ENCODE measurements at places on chromosomes 6 and 20. TPM values are rescaled to one million over a fixed set of nuclear protein-coding genes. Genes with fewer than 3 reads are reported as not detected.
A peak's percentile ranks its signal among the peaks of the same experiment; 100 is the strongest.

DNA sequence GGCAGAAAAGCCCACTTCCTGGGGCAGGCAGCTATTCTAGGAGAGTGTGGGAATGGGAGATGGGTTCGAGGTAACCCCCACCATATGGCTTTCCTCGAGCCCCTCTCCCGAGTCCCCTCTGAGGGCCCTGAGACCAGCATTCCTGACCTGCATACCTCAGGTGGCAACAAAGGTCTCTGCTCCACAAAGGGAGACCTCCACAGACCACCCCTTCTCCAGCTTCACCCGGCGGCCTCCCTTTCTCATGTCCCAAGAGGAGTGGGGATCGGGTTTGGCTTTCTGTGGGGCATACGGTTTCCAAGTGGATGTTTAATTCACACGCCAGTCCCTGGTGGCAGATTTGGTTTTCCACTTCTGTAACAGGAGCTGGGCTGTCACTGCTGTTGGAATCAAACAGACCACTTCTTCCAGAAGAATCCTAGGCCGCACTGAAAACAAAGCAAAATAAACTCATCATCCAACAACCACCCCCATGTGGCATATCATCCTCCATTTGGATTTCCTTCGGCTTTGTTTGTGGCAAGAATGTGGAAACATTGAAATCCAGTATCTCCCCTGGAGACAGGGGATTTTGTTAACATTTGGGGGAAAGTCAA lies 83.2 kb downstream of the DLL1 start:
- DNase-seq = no peak
- no peaks in the 10 kb centered on the region for H3K27me3 ChIP-seq
- H3K36me3 ChIP-seq = no peaks in the 10 kb centered on the region
- no peak overlapping the region for H3K27ac ChIP-seq

DNA sequence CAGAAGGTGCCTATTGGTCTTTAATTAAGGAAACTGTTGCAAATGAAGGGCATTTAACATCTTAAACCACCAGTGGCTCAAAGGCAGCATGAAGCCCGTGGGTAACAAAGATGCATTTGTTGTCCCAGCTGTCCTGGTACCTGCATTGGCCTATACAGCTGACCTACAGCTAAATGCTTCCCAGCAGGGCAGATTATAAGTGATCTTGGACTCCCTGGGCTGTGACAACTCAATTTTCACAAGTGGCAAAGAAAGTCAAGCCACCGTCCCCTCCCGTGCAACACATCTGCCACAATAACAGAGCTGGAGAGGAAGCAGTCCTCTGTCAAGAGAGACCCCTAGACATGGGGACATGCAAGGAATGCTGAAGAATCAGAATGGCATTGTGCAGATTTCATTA lies 31.5 kb upstream of the EDN3 start:
- no peak overlapping the region for H3K27ac ChIP-seq
- H3K4me3 ChIP-seq = no peak overlapping the region
- peaks cover 91% of the 10 kb centered on the region for H3K27me3 ChIP-seq

The SLC22A1 gene
- 10.2 TPM for total RNA-seq

The SULF2 gene
- total RNA-seq = 372 TPM

- no peak overlapping the region for H3K27ac ChIP-seq
- no peak overlapping the region for H3K4me3 ChIP-seq
- H3K36me3 ChIP-seq = no peaks in the 10 kb centered on the region
Measured at GRCh38 chr20:42484790-42485375, 704.8 kb downstream of the PTPRT start.

GRCh38 chr20:17062712-17063111 lies 164.1 kb upstream of the PCSK2 start:
- no peaks in the 10 kb centered on the region for H3K4me1 ChIP-seq
- H3K27ac ChIP-seq = no peak overlapping the region
- no peaks in the 10 kb centered on the region for H3K36me3 ChIP-seq
- peaks cover 14% of the 10 kb centered on the region for H3K27me3 ChIP-seq

GRCh38 chr6:73050706-73051105 lies 174.6 kb downstream of the KHDC1L start:
- H3K36me3 ChIP-seq = no peaks in the 10 kb centered on the region
- no peaks in the 10 kb centered on the region for H3K27me3 ChIP-seq
- no peak overlapping the region for H3K27ac ChIP-seq
- no peak overlapping the region for H3K4me3 ChIP-seq

GRCh38 chr6:32196682-32197616 lies 4.5 kb upstream of the GPSM3 start:
- no peaks in the 10 kb centered on the region for H3K36me3 ChIP-seq
- H3K4me3 ChIP-seq = peak overlapping the region; percentile 77
- peak overlapping the region; percentile 95 for H3K27ac ChIP-seq
- H3K4me1 ChIP-seq = peaks cover 28% of the 10 kb centered on the region
- no peak for DNase-seq

The UQCC2 gene
- 70.0 TPM for total RNA-seq

- no peak for DNase-seq
- H3K27me3 ChIP-seq = no peaks in the 10 kb centered on the region
- no peaks in the 10 kb centered on the region for H3K36me3 ChIP-seq
- H3K27ac ChIP-seq = no peak overlapping the region
- H3K4me3 ChIP-seq = no peak overlapping the region
Measured at GRCh38 chr20:62631336-62632308, 10.7 kb upstream of the SLCO4A1 start.

- H3K36me3 ChIP-seq = no peaks in the 10 kb centered on the region
- DNase-seq = no peak
- H3K4me3 ChIP-seq = no peak within 1 kb of the TSS
- H3K27me3 ChIP-seq = no peaks in the 10 kb centered on the region
Measured at GRCh38 chr20:38601216-38602184, at the start of gene ARHGAP40. Gene ARHGAP40, plus strand, starts transcription at chr20:38601809.

GRCh38 chr20:37994512-37994911 lies 38.7 kb downstream of the TTI1 start:
- peaks cover 62% of the 10 kb centered on the region for H3K4me1 ChIP-seq
- H3K27me3 ChIP-seq = no peaks in the 10 kb centered on the region
- no peak overlapping the region for H3K4me3 ChIP-seq
- peak overlapping the region; percentile 72 for H3K27ac ChIP-seq

DNA sequence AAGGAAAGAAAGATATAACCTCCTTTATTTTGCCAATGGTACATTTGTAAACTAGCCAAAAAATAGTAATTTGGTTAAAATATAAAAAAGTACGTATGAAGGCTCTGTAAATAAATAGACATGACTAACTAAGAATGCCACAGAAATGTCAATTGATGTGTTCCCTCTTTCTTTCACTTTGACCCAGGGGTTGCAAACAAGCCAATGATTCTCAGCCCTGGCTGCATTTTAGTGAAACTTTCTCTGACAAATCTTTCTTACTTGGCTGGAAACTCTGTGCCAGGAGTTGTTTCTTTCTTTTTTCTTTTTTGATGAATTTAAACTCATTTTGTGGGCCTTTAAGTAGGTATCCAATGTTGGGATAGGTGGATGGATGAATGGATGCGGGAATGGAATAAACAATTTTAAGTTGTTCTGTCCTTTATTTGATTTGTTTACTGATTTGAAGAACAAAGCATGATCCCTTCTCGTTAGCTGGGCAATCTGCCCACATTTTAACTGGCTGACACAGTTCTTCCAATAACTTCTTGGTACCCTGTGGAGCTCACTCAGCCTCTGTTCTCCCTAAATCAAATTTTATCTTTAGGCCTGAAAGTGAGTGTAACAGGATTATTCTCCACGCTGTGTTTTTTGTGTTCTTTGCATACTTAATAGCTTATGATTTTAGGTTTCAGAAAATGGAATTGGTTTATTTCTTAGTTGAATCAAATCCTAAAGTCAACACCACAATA lies 58.6 kb upstream of the GCLC start:
- no peak overlapping the region for H3K27ac ChIP-seq
- H3K4me1 ChIP-seq = peaks cover 8% of the 10 kb centered on the region
- no peaks in the 10 kb centered on the region for H3K27me3 ChIP-seq
- H3K36me3 ChIP-seq = no peaks in the 10 kb centered on the region
- peak; percentile 27 for DNase-seq
- H3K4me3 ChIP-seq = no peak overlapping the region

- H3K27me3 ChIP-seq = no peaks in the 10 kb centered on the region
- H3K4me1 ChIP-seq = peaks cover 31% of the 10 kb centered on the region
- H3K36me3 ChIP-seq = no peaks in the 10 kb centered on the region
- DNase-seq = no peak
Measured at GRCh38 chr6:160394654-160395035, 46.5 kb downstream of the SLC22A3 start.

The SLC32A1 gene
- total RNA-seq = not detected

DNA sequence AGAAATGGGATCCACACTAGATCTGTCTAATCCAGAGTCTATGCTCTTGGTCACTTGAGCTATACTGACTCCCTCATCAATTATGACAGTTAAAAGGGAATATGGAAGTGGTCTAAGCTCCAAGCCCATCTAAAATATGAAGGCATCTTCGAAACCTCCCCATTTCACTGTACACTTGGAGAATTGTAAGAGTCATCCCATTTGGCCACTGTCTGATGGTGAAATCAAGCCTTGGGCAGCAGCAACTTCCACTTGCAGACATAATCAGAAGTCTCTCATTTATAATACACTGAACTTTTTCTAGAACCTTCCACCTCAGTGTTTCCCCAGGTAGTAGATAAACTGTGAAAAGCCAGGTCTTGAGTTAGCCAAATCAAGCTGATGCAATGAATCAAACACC lies 26.3 kb upstream of the UBR2 start:
- DNase-seq = no peak
- no peak overlapping the region for H3K27ac ChIP-seq
- H3K36me3 ChIP-seq = no peaks in the 10 kb centered on the region
- H3K4me3 ChIP-seq = no peak overlapping the region
- H3K27me3 ChIP-seq = no peaks in the 10 kb centered on the region

All from PC-3 (cell line).